ENCODE measurements at places on chromosomes 1 and 21.

DNA sequence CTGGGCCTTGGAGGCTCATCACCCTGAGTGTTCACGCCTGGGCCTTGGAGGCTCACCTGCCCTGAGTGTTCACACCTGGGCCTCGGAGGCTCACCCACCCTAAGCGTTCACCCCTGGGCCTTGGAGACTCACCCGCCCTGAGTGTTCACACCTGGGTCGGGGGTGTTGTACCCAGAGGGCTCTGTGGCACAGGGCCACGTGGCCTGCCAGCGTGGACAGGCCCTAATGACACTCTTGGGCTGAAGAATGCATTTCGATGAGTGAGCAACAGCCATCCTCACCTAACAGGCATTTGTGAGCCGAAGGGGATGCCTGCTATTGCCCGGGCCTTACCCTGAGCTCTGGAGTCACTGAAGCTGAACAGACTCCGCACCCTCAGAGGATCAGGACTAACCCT lies 17.5 kb downstream of the SLC19A1 start:
- no peak for DNase-seq

DNA sequence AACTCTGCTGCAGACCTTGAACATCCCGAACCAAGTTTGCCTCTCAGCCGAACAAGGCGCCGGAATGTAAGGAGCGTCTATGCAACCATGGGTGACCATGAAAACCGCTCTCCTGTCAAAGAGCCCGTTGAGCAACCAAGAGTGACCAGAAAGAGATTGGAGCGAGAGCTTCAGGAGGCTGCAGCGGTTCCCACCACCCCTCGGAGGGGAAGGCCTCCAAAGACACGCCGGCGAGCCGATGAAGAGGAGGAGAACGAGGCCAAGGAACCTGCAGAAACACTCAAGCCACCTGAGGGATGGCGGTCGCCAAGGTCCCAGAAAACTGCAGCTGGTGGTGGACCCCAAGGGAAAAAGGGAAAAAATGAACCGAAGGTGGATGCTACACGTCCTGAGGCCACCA lies 44.0 kb downstream of the ZBTB17 start:
- DNase-seq: no peak

DNA sequence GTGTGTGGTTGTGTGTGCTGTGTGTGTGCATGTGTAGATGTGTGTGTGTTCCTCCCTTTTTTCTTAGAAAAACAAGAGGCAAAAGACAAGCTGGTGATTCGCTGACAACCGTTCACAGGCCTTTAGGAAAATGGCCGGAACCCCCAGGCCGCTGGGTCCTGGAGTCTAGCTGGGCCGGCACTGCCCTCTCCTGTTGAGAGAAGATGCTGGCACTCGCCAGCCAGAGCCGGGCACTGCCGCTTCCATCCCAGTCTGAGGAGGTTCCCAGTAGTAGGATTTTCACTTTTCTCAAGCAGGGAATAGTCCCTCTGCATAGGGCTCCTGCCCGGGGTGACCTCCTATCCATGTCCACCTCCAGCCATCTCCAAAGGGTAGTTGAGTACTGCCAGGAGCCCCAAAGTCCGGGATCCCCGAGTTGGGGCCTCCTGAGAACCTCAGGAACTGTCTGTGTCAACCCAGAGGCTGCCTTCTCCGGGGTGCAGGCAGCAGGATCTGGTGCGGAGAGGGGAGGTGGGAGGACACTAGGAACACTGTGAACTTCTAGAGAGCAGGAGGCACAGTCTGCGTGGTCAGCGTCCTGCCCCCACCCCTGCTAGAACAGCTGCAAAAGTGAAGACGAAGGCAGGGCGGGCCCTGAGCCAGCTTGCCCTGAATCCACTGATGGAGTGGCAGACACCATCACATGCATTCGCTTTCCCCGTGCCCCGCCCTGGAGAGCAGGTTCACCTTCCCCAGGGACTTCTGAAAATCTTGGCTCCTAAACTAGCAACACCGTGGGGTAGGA lies 44.1 kb upstream of the ARHGEF16 start:
- no peak for DNase-seq

DNA sequence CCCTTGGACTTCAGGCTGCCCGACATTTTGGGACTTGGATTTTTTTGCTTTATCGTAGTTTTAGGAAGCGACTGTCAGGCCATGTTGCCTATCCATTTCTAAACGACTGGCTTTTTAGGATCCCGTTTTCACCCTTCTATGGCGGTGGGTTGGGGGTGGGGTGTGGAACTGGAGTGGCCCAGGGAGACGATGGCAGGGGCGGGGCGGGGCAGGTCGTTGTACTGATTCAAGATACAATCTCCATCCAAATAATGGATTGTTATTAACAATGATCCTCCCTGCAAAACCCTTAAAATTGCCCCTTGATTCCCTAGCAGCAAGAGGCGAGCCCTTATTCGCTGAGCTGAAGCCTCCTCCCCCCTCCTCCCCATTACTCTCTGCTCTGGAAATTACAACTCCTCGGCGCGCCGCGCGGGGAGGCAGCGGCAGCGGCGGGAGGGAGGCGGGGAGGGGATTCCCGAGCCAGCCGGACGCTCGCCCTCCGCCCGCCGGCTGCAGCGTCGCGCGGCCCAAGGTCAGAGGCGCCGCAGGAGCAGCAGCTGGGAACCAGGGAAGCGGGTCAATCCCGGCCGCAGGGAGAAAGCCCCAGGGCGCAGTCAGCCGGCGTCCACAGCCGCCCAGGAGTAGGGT lies at the start of gene TRIM67:
TRIM67 (plus strand) TSS at position 392 of the 630 bp plus-strand sequence. CDS start 912 bp downstream, outside the sequence.
- no peak for DNase-seq

GRCh38 chr21:42614396-42614795 lies 39.0 kb upstream of the PDE9A start:
- no peak for DNase-seq

DNA sequence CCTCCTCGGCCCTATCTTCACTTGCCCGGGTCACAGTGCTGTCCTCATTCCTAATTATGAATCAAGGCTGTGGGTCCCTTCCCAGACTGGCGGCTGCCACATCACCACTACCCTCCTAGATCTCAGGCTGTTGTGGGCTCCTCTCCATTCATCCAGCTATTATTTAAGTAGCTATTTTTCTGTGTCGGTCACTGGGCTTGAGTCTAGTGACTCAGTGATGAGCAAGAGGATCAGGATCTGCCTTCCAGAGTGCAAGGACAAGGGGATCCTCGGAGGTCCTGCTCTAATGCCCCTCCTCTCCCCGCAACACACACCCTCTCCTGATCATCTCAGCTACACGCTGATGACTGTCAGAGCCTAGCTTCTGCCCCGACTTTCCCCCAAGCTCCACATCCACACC lies 34.1 kb downstream of the CDCP2 start:
- no peak for DNase-seq

- peak; percentile 24 for DNase-seq
These were observed 1.2 kb downstream of the DHRS3 start for GRCh38 chr1:12616709-12617373.

DNA sequence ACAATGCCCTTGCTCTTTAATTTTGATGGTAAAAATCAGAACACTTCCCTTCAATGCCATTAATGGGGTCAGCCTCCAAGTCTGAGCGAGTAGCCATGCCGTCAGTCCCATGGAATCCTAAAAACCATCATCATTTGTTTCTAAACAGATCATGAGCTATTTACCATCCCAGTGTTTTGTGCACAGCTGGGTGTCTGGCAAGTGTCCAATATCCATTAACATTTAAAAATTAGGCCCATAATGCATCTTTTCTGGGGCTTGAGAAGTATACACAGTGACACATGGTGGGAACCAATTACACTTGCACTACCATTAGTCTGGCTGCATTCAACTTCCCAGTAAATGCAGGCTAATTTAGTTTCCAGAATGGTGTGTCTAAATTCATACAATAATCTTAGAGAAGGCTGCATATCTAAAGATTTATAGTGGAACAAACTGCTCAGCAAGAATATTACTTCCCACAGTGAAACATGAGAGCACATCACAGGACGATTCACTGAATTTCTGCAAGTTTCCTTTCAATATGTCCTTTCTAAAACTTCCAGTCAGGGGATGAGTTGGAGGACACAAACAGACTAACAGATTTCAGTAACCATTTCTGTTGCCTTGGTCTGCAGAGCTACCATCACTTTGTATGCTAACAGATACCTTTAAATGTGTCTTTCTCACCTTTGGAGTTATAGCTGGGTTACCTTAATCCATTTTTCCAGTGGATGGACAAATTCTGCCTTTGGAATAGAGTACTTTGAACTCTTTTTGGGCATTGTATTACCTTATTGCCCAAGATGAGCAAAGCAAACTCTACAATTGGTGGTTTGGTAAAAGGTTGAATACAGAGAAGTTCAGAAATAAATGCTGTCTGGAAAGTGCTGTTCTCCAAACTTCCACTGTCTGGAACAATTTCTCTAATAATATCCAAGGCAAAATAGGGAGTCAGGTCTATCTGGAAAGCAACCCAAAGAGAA lies 258.0 kb downstream of the PTBP2 start:
- no peak for DNase-seq

GRCh38 chr1:80448081-80448480 lies 1352.7 kb upstream of the ADGRL2 start:
- DNase-seq: no peak

DNA sequence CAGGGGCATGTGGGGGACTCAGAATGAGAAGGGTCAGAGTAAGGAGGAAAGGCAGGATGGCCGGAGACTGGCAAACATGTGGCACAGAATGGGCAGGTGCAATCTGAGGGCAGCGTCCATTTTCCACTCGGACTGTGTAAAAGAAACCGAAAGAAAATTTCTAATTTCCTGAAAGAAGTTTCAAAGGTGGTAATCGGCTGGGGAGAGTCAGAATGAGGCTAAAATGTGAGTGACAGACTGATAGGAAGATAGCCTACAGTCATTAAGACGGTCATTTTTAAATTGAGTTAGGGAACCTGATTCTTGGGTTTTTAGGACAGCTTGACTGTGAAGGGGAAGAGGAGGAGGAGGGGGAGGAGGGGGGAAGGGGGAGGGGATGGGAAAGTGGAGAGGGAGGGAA lies 23.6 kb downstream of the COA6 start:
- no peak for DNase-seq

Measured in inflammatory macrophage (primary cell).